ENCODE measurements at places on chromosomes 12 and 14. TPM values are rescaled to one million over a fixed set of nuclear protein-coding genes. Genes with fewer than 3 reads are reported as not detected.

DNA sequence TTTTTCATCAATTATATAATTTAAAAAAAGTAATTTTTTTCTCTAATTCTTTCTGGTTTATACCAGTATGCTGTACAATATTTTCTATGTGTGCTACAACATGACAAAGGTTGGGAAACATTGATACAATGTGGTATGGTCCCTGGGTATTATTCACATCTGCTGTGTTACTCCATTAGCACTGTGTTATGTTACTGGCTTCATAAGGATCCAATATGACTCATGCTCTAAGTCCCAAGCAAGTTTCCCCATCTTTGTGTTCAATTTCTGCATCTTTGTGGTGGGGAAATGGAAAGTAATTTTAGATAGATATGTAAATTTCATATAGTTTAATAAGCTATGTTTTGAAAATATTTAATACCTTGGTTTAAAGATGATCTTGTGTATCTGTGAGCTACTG, 35.8 kb downstream of the FBXO33 start:
- no peak for DNase-seq

DNA sequence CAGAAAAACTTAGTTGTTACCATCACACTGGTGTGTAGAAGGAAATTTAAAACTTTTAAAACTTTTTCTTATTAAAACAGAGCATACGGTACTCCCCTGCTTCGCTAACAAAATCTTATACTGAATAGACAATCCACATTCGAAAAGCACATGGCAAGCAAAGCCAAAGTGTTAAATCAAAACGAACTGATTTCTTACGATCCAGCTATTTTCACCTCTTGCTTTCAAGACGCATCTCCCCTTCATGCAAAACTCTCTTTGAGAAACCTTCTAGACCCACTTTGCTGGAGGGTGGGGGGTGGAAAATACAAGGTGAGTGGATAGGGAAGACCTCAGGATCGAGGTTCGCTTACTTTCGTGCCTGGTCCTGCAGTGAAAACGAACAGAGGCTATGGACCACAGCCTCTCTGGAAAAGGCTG, 328 bp downstream of the INTS13 start:
- no peak for DNase-seq

DNA sequence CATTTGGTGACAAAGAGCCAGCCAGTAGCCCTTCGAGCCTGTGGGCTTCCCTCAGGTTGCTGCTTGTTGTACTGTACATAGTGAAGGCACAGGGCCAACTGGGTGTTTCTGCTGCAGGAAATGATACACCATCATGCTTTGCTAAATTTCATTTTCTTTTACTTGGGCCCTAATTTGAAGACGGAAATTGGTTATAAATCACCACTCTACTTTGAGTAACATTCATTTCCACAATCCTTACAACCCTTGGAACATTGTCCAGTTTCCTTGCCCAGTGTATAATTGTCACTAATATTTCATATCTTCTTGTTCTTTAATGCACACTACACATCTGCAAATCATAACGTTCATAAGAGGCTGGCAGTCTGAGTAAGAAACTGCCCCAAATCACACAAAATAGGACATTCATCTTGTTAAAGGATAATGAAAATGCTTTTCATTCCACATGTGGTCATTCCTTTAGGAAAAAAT, 30.2 kb downstream of the MSRB3 start:
- no peak for DNase-seq

GRCh38 chr12:39586816-39587215, 32.8 kb downstream of the ABCD2 start:
- DNase-seq, result no peak

- no peak for DNase-seq
These were observed 1.1 kb downstream of the SDR39U1 start for GRCh38 chr14:24441485-24441884.

DNA sequence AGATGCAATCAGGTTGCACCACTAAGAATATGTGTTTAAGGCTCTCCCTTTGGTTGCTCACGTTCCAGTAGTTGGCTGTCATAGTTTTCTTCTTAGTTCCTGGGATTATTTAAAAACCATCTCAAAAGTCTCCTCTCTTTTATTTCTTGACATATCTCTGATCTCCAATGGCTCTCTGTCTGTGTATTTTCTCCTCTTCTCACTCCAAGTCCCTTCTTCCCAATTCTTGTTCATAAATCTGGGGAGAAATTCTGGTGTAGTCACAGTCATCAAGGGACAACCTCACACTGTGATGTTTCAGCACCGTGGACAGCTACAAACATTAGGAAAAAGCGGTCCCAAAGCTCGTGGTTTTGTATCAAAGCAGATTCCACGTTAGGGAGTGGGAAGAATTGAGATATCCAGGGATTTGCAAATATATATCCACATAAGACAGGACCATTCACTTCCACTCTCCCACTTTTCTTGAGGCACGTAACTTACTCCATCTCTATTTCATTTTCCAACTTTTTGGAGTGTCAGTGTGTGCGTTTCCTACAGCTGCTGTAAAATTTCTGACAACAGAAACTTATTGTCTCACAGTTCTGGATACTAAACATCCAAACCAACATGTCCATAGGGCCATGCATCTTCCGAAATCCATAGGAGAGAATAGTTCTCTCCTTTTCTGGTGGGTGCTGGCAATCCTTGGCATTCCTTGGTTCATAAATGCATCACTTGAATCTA, 80.6 kb upstream of the TMEM233 start:
- peak; percentile 3 for DNase-seq

DNA sequence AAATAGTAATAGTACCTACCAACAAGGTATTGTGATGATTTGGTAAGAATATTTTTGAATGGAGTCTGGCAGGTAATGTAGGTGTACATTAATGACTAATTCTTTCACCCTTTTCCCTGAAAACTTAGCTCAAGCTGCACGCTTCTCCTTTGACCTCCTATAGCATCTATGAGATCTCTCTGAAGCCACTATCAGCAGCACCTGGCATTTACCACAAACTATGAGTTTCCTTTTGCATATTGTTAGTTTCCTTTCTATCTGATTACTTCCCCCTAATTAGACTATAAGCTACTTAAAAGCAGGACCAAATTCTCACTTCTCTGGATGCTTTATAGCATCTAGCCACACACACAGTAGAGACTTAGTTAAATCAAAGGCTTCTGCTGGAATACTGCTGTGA, 48.1 kb downstream of the SLC8A3 start:
- DNase-seq, result no peak

DNA sequence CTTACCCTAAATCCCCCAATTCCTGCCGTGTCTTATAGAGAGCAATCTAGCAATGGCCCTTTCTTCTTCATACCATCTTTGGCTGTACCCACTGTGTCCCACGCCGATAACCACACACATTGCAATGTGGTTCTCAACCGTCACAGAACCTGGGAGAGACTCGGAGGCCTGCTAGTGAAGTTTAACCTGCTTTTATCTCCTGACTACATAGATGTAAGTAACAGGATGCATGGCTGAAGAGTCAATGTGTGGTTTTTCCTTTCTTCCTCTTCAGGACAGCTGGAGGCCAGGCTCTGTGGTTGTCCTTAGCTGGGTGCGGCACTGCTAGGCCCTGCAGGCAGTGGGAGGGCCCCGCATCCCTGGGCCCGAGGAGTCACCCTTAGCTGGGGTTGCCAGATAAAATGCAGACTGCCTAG, 51.3 kb downstream of the ZNF664 start:
- DNase-seq, result no peak

DNA sequence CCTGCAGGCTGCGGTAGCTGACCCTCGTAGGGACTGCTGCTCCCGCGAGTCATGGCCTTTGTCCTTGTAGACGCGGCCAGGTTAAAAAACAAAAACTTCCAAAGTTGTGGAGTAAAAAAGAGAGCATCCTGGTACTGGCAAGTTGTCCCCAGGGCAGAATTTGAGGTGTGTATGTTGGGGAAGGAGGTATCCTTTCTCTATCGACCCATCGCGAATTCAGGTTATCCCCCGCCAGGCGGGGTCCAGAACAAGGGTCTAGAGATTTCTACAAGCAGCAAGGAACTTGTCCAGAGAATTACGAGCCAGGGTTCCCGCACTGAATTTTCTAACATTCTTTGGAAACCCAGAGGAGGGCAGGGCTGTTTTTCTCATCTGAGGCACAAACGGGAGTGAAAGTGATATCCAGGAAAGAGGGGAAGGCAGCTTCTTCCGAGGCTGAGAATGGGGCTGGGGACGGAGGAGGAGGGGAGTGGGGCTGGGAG, 16.3 kb downstream of the TBX3 start:
- DNase-seq, result no peak

- DNase-seq, result no peak
These were observed 11.9 kb downstream of the CALM1 start for GRCh38 chr14:90408713-90409112.

DNA sequence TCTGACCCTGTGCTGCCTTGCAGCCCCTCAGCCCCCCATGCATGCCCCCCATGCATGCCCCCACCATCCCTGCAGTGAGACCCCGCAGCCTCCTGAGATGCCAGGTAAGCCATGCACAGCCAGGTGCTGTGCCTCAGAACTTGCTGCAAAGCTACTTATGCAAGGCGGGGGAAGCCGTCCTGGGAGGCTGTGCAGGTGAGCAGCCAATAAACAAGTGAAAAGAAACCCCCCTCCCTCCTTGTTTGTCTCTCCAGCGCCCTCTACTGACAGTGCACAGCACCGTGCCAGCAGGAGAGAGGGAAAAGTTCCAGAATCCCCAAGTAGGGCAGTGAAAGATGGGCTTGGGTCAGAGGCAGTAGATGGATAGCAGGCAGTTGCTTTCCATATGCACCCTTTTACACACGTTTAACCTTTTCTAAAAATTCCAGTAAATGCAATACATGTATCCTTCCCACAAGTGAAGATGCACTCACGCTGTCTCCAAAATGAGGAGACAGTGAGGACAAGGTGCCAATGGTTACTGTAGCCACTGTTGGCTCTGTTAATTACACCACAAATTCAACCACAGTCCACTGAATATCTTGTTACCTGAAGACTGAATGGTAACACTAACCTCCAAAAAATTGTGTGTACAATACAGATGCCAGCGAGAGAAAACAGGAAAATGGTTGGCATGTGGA, 18.0 kb downstream of the TNFAIP2 start:
- DNase-seq, result no peak

DNA sequence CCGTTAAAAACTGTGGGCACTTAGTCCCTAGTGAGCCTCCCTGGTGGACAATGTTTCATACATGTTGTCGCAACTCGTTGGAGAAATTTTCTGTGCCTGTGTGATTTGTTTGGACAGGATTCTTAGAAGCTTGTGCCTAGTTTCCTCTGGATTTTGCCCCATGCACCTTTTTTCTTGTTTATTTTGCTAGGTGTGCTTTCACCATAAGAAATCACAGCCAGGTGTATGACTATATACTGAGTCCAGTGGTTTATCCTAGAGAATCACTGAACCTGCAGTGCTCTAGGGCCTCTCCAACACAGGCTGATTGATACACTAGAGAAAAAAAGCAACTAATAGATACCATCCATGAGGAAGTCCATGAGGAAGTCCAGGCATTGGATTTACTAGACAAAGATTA, 33.1 kb upstream of the OASL start:
- no peak for DNase-seq

- no peak for DNase-seq
These were observed 87.3 kb downstream of the SUDS3 start for GRCh38 chr12:118463677-118464076.

The CLEC2A gene
- polyA plus RNA-seq, result not detected

The GLT1D1 gene
- polyA plus RNA-seq, result 3.7 TPM

The PROX2 gene
- 1.2 TPM for polyA plus RNA-seq

The MUCL1 gene
- not detected for polyA plus RNA-seq

The ANHX gene
- not detected for polyA plus RNA-seq

The TEX52 gene
- 0.89 TPM for polyA plus RNA-seq

The OR4N2 gene
- polyA plus RNA-seq, result not detected
